HFFc6 (cell line): ENCODE measurements at places on chromosomes 7 and 10. TPM values are rescaled to one million over a fixed set of nuclear protein-coding genes. Genes with fewer than 3 reads are reported as not detected.

Gene SPDYE2B
- not detected in 3 replicates for total RNA-seq

Gene UNC5B
- total RNA-seq = 5.4 to 11.6 TPM (median 6.9 TPM) in 3 replicates

- no peaks in the 10 kb centered on the region for H3K36me3 ChIP-seq
- DNase-seq = no peak
- H3K4me3 ChIP-seq = no peak overlapping the region
- H3K4me1 ChIP-seq = peaks cover 30% of the 10 kb centered on the region
- H3K27ac ChIP-seq = no peak overlapping the region
Measured at GRCh38 chr10:60989400-60989876, 45.5 kb upstream of the RHOBTB1 start.

DNA sequence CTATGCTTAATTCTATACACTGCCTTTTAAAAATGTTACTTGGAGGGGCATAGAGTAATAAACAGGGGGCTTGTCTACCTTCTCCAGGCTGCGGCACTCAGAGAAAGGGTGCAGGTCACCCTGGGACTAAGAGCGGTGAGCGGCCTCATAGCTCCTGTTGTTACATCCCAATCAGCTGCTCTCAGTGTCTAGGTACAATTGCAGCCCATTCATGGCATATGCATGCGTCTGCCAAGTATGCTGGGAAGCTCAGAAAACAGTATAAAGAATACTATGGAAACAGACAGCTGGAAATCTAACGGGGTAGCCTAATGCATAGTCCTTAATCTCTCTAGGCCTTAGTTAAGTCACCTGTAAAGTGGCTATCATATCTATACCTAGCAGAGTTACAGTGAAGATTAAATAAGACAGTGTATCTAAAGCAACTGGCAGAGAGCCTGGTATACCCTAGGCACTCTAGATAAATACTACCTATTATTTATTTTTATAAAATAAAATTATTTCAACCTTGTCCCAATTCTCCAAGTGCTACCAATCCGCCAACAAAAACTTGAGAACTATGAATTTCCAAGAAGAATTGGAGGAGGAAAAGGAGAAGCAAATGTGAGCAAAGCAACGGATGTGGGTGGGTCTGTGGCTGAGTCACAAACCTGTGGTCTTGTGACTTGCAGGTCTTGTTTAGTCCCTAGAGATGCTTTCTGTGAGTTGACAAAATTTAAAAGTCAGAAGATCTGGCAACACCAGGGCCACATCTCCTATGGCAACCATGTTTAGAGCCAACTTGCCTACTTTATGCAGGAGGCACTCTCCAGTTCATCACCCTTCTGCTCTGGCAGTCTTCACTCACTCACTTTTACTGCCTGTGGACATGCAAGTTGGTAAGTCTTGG, 183.0 kb downstream of the RAPGEF5 start:
- no peak for DNase-seq
- H3K36me3 ChIP-seq = no peaks in the 10 kb centered on the region
- H3K27ac ChIP-seq = no peak overlapping the region

GRCh38 chr10:32413513-32413912, 32.4 kb upstream of the CCDC7 start:
- H3K36me3 ChIP-seq = no peaks in the 10 kb centered on the region
- peaks cover 4% of the 10 kb centered on the region for H3K27me3 ChIP-seq
- peak overlapping the region; percentile 11; the same call in 1 of the 2 replicates for H3K4me3 ChIP-seq
- peaks cover 42% of the 10 kb centered on the region for H3K4me1 ChIP-seq
- peak overlapping the region; percentile 57 for H3K27ac ChIP-seq

DNA sequence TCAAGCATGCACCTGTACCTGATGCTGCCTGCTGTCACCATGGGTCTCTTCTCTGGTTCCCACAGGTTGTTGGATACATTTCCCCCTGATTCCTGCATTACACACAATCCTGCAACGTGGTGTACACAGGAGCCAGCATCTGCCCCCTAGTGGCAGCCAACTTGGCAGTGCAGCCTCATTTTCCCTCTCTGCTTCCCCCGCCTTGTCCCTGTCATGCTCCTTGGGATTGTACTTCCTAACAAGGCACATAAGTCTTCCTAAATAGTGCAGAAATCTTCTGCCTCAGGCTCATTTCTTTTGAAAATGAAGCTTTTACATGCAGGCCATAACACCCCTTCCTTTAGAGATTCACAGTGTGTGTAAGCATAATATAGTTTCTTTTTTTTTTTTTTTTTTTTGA, 387.5 kb downstream of the CCSER2 start:
- no peak overlapping the region for H3K27ac ChIP-seq
- H3K4me3 ChIP-seq = no peak overlapping the region
- H3K36me3 ChIP-seq = no peaks in the 10 kb centered on the region
